ENCODE measurements at places on chromosomes 3 and 15.

DNA sequence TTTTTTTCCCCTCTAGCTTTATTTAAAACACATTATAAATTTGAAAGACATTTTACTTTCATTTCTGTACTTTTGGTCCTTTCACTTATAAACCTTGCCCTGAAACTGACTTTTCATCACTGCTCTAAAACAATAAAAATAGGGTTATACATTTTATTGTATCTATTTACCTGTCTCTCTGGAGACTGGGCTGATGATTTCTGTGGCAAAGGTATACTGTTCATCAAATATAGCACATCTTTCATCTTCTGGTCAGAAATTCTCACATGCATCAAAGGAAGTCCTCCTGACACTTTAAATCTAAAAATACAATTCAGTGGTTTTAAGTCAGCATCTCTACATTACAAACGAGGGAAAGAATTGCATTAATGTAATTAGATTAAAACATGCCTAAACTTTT is 86.1 kb downstream of the VPS13C start:
- DNase-seq, result no peak

- DNase-seq, result no peak
These were observed 75.7 kb upstream of the PRR23C start for GRCh38 chr3:139120086-139121056.

DNA sequence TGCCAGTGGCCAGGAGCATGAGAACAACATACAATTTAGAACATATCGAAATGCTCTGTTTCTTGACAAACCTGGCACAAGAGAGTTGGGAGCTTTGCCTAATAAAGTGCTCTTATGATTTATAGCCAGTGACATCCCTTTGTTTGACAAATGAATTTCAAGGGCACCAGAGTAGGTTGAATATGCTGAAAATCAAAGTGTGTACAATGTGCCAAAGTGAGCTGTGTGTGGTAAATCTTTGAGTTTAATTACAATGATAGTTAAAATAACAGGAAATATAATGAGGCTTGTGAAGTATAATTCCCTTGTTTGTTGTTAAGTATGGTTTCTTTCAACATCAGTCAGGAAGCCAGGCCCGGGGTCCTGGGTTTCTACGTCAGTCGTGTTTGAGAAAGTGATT is 211.9 kb downstream of the EBLN2 start:
- no peak for DNase-seq

DNA sequence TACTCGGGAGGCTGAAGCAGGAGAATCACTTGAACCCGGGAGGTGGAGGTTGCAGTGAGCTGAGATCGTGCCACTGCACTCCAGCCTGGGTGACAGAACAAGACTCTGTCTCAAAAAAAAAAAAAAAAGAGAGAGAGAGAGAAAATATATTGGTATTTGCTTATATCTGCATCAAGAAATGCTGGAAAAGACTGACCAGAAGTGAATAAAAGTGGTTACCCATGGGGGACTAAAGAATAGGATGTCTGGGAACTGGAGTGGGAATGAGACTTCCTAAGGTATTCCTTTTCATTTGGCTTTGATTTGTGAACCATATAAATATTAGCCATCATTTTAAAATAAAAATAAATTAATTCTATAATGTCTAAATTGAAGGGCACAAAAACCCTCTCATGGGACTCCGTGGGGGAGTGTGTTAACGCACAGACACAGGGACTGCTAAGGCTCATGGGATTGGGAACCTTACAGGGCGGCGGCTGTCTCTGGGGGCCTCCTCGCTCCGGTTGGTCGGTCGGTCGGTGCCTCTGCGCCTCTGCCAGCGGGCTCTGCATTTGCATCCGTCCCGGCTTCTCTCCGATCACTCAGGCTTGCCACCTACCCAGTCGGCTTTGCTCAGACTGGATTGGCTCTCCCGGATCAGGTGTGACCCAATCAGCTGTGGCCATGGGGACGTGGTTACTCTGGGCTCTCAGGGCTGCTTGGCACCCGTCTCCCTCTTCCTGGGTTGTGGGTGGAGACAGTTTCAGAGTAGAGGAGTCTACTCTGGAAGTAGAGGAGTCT is 12.7 kb upstream of the TSPAN3 start:
- peak; percentile 95 for DNase-seq

DNA sequence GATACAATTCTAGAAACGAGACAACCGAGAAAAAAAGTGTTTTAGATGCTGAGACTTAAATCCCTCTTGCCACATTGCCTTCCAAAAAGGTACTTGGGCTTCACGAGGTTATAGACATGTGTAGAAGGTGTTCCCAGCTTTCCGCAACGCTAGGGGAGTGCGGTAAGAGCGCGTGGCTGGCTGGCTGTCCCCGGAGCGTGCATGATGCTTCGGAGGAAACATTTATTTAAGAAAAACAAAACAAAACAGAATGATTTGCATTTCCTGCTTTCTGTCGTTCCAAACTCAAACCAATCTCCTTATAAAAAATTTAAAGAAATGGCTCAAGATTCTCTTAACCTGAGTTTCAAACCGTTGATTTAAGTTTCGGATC is 841 bp downstream of the SLC6A20 start:
- DNase-seq, result no peak

- DNase-seq, result no peak
These were observed 25.9 kb downstream of the SMAD3 start for GRCh38 chr15:67091071-67091979.

DNA sequence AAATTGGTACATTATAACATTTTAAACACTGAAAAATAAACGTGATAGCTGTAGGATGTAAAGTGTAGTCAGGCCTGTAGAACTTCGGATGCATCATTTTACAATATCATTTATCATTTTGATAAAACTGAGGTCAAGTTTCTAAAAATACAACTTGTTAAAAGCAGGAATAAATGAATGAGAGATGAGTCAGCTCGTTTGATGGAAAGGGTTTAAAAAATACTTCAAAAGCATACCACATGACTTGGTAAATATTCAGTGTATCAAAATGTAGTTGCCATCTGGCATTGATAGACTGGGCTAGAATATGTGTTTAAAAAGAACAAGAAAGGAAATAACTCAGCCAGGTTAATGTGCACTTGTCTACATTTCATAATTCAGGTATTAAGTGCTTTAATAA is 357.0 kb downstream of the TIGIT start:
- no peak for DNase-seq

GRCh38 chr3:188827103-188827502 is 344.7 kb upstream of the TPRG1 start:
- DNase-seq, result no peak

GRCh38 chr3:36542186-36542585 is 161.9 kb downstream of the STAC start:
- no peak for DNase-seq

DNA sequence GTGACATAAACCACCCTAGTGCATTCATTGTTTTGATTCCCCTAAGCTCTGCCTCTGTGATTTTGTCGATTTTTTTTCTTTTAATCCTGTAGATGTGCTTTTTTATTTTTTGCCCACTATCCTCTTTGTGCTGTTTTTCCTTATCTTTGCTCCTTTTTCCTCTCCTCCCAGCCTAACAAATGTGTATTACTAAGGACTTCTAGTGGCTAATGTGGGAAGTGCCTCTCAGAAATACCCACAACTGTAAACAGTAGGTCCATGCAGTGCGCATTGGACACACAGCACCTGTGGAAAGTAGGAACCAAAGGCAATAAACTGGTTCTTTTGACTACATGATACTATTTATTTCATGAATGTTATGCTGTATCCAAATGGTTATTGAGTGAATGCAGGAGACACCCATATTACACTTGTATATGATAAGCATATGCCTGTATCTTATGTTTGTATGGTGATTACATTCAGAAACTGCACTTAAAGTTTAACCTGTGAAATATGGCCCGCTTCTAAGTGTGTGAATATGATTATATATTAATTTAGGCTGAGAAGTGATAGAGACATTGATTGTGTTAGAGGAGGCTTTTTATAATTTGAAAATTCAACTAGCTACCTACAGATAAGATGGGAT is 147.8 kb downstream of the PLCL2 start:
- peak; percentile 43 for DNase-seq

Data from NAMALWA (cell line).